Right cardiac atrium (tissue), 5 donors: ENCODE measurements at places on chromosomes 12 and 14.

GRCh38 chr12:19872621-19873540 lies 433.6 kb downstream of the AEBP2 start:
- DNase-seq, result no peak

GRCh38 chr12:5556946-5557673 lies 125.2 kb downstream of the NTF3 start:
- no peak for DNase-seq

DNA sequence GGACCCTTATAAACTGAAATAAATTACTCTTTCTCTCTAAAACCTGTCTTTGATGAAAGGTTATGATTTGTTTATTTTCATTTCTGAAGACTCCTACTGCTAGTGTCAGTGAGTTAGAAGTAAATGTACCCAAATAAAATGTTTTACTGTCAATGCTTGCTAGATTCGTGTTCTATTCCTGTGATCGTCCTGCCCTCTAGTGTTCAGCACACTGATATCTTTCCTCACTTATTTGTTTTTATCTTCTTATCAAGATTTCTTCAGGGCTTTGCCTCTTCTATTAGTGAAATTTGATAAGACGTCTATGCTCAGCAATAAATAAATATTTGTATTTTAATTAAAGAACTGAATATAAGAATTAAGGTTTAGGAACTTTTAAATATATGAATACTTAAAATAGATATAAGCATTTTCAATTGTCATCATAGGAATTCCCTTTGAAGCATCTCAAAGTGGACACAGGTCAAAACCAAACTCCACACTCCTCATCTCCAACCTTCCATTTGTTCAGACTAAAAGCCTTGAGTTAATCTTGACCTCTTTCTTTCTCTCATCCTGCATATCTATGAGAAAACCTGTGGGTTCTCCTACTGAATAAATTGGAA lies 75.8 kb downstream of the C12orf50 start:
- DNase-seq, result no peak

GRCh38 chr12:56537546-56537945 lies 15.9 kb downstream of the RBMS2 start:
- no peak for DNase-seq

DNA sequence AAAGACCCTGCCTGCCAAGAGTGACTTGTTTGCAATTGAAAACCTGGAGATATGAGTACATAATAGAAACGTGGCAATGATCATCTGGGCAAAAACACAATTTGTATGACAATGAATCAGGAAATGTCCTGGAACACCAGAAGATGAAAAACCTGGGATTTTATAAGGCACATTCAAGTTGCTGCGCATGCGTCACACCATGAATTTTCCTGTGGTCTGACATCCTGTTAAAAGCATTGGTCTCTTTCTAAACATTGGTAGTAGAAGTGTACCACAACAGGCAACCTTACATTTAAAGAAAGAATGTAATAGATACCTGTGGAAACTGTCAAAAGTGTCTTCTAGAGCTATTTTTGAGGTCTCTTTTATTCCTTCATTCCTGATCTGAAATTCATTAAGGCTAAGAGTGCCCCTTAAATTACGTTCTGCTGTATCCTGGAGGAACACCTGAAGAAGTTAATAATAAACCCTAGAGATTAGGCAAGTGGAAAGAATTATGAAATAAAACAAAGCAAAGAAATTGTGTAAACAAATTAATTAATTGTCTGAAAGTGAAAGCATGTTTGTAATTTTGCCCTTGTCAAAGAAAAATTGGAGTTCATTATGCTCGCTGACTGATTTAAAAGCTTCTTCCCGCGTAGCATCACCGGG lies 676.5 kb downstream of the DIO2 start:
- DNase-seq, result no peak

- DNase-seq, result peak; percentile 87
Observed at GRCh38 chr12:49763006-49763591, 21.7 kb downstream of the TMBIM6 start.

DNA sequence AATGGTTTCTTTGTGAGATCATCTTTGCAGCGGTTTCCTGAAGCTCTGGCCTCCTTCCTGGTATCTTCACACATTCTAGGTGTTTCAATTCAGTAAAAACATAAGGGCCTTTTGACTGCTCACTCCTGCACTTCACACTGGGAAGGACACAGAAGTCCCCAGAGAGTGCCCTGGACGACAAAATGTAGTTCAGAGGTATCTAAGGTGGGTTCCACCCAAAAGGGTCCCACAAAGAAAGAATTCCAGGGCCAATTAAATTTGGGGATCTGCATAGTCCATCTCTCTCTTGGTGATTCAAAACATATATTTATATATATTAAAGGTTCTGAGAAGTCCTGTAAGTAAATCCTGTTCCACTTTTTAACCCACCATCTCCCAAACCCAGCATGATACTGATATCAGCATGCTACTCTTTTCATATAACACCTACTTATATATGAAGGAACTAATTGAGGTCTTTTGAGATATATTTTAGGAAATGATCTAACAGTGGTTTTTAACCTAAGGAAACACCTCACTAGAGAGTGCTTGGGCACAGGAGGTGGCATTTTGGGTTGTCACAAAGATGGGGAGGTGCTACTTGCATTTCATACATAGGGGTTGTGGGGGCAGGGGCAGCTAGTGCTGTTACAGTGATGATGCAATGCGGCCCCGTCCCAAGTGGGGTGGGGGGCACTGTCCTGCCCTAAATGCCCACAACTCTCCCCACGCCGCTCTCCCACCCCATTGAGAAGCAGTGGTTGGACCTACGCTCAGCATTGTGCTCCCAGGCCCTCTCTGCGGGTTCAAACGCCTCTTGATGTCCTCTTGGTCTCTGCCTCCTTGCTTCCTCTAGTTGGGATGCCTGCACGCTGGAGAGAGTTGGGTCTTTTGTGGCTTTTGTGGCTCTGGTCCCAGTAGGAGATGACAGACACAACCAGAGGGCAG lies 109.4 kb downstream of the ARF6 start:
- DNase-seq, result no peak

DNA sequence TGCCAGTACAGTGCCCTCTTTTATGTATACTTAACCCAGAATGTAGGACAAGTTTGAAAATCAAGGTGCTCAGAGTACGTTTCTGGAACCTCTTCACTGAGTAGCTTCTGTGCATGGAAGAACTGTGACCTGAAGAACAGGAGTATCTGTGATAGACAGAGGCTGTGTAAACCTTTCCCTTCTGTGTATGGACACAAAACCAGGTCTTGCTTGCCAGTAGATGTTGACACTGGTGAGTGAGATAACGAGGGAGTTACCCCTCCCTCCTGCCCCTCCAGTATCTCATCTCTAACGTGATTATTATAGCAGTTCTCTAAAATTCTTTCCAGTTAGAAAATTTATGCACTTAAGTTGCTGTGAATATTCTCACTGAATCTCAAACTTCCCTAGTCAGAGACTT lies 170.8 kb downstream of the RPL10L start:
- no peak for DNase-seq

DNA sequence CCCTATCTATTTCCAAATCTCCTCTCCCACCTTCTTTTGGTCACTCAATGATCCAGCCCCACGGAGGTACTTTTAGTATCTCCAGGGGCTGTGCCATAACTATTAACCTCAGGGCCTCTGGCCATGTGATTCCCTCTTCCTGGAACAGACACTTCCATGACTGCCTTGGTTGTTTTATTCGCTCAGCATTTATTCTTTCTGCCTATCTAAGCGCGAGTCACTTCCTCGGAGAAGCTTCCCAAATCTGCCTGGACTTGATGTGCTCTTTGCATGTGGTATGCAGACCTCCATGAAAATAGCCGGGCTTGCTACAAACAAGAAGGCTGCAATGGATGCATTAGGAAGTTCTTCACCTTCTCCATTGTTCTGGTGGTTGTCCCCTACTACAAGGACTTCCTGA lies 939.0 kb upstream of the TMEM132C start:
- DNase-seq, result no peak

DNA sequence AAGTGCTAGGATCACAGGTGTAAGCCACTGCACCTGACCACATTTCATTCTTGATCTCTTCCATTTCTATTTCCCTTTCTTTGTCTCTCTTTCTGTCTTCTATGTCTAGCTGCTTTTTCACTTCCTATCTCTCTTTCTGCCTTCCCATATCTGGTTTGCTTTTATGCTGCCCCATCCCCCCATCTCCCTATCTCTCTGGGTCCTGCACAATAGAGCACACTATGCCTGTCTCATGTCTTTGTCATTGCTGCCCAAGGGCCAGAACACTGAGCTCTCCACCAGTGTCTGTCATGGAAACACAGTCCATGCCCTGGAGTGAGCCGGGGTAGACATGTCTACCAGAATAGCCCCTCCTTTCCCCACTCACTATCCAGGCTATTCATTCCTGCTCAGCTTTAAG lies 12.3 kb upstream of the RARG start:
- DNase-seq, result no peak

GRCh38 chr12:85558684-85559083 lies 277.5 kb downstream of the RASSF9 start:
- no peak for DNase-seq

DNA sequence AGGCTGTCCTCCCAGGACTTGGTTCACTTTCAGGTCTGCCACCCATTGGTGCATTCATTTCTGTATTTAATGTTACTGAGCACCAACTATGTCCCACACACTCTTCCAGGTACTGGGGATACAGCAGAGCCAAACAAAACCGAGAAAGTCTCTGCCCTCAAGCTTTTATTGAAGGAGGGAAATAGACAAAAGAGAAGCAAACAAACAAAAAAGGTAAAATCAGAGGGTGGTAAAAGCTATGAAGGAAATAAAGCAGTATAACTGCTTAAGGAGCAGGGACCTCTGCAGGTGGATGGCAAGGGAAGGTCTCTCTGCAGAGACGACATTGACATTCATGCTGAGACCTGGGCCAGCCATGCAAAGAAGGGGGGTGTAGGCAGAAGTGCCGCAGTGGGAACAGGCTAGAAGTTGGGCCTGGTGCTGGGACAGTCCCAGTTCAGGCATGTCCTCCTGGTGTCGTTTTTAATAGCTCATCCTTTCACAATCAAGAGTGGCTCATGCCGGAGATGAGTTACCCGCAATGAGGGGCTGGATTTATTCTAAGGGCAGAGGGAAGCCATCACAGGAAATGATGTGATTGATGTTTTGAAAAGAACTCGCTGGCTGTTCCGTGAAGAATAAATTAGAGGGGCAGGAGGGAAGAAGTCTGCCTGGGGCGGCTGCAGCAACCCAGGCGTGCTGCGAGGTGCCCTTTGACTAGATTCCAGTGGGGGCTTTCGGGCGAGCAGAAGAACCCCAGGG lies 72.8 kb downstream of the IRF2BPL start:
- DNase-seq, result peak; percentile 39

GRCh38 chr12:74791365-74791764 lies 253.7 kb downstream of the ATXN7L3B start:
- DNase-seq, result no peak

- no peak for DNase-seq
Observed at GRCh38 chr14:77059276-77059915, 30.9 kb upstream of the IRF2BPL start.

GRCh38 chr12:129119537-129119936 lies 266.3 kb downstream of the GLT1D1 start:
- no peak for DNase-seq

GRCh38 chr14:28677381-28677780 lies 89.2 kb upstream of the FOXG1 start:
- no peak for DNase-seq

DNA sequence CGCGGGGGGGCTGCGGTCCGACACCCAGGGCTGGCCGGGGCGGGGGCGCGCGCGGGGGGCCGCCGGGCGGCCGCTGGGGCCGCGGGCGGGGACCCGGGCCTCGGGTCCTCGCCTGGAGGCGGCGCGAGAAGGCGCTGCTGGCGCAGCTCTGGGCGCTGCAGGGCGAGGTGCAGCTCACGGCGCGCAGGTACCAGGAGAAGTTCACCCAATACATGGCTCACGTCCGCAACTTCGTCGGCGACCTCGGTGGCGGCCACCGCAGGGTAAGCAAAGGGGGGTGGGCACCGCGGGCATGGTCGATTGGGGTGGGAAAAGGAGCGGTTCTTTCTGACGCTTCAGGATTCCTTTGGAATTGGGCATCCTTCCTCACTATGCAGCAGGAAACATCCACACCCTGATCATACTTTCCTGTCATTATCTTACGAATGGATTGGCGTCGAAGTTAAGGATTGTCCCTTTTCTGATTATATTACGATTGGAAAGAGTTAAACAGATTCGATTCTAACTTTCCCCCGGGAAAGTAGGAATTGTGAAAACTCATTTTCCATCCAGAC lies 798 bp downstream of the PDZRN4 start:
- DNase-seq, result peak; percentile 28

GRCh38 chr14:79464468-79464867 lies 746.8 kb downstream of the DIO2 start:
- DNase-seq, result no peak

- DNase-seq, result no peak
Observed at GRCh38 chr12:92136026-92136730, 9.5 kb downstream of the BTG1 start.

GRCh38 chr14:38419579-38419978 lies 163.7 kb upstream of the CLEC14A start:
- no peak for DNase-seq
